Activated CD4-positive, alpha-beta T cell treated with anti-CD3 and anti-CD28 coated beads, Interleukin-2, Interleukin-4, amounts not matched to agents 100 ng/mL and 50 ng/mL, durations not matched to agents 16 hours and 8 hours (primary cell): ENCODE measurements at places on chromosomes 7 and 10.

DNA sequence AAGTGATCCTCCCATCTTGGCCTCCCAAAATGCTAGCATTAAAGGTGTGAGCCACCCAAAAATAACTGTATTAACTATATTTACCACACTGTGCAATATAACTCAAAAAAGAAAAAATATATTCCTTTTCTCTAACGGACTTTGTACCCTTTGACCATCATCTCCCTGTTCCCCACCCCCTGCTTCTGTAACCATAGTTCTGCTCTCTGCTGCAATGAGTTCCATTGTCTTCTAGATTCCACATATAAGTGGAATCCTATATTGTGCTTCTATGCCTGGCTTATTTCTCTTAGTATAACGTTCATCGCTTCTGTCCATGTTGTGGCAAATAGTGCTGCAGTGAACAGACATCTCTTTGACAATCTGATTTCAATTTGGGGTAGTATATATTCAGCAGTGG lies 4.2 kb downstream of the TMEM248 start:
- DNase-seq = no peak

- DNase-seq = no peak
These were observed 16.0 kb upstream of the DLX6 start for GRCh38 chr7:96989241-96989858.

GRCh38 chr7:153413199-153413539 lies 639.0 kb upstream of the DPP6 start:
- DNase-seq = no peak

- no peak for DNase-seq
These were observed 5.6 kb downstream of the NEURL1 start for GRCh38 chr10:103498936-103499638.

- peak; percentile 16 for DNase-seq
These were observed 945 bp upstream of the RHEB start for GRCh38 chr7:151520419-151521261.

DNA sequence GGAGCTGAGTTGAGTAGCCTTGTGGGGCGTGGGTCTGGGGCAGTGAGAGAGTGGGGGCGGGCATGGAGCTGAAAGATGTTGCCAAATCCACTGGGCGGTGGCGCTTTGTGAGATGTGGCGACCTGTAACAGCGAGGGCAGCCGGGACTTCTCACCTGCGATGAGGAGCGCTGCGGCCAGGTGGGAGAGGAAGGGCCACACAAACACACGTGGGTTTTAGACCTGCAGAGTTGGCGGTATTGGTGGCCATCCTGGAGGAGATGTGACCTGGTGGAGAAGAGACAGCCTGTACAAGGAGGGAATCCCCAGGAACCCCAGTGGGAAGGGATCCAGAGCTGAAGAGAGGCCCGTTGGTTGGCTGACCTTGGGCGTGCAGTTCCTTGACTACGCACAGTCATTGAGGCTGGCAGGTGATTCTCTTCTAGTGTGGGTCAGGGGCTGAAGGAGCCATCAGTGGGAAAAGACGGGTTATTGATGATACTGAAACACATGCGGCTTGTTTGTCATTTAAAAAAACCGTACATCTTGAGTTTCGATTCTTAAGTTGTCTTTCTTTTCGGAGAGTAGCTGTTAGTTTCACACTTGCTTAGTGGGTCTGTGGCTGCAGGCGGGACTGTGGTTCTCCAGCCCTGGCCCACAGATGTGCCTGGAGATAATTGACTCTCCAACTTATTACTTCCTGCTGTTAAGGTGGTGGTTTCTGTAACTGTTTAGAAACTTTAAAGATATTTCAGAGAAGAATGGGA lies 2.4 kb downstream of the CHST12 start:
- DNase-seq = peak; percentile 88

DNA sequence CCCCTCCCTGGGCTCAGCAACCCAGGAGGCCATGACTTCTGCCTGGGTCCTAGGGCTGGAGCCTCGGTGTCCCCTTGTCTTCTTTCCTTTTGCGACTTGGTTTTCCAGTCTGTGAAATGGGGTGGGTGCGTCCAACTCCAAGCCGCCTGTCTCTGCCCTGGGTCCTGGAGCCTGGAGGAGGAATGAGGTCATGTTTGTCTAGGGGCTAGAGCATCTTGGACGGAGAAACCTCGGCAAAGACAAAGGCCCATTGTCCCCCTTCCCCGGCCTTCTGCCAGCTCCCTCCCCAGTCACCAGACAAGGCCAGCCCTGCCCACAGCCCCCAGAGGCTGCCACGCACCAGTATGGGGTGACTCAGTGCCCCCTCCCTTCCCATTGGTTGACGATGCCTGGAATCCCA lies 39.8 kb upstream of the ELN start:
- DNase-seq = no peak

DNA sequence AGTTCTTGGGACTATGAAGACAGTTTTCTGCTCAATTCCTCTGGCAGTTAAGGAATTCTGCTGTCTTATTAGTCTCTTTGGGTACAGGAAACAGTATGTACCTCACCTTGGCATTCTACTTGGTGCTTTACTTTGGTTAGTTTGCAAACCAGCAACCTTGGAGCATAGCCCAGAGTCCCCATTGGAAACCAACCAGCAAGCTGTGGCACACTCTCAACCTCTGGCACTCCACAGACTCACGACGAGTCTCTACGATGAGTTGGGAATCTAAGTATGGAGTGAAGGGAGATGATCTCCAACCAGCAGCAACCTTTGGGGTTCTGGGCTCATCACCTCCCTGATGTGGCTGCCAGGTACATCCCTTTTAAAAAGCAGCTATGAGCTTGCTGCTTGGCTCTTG lies 43.8 kb downstream of the TPK1 start:
- DNase-seq = no peak

DNA sequence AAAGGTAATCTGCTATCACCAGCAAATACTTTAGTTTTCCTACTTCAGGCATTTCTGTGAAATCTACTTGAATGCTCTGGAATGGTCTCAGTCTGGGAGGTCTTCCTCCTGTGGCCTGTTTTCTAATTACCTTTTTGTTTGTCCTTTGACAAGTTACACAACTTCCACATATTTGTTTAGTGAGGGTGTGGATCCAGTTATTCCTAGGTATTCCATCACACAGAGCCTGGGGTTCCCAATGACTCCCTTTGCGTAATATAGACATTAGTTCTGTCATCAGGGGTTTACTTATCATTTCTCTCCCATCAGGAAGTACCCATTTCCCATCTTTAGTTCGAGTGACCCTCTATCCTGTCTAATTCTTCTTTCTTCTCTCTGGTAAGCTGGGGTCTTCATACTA lies 28.1 kb upstream of the ELOVL3 start:
- DNase-seq = no peak

GRCh38 chr7:47143339-47143738 lies 438.6 kb downstream of the TNS3 start:
- no peak for DNase-seq

DNA sequence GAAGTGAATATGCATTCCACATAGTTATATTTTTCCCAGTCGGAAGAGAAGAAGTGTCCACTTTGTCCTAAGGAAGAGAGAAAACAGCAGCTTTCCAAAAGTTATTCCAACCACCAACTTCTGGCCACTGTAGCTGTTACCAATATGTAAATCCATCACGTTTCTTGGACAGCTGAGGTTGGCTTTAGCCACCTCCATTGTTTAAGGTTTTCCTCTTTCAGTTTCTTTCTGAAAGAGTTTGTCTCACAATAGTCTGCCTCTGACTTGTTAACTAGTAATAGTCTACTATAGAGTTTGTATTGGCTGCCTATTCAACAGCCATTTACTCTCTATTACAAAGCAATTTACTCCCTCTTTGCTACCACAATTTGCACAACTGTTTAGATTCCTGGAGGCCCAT lies 457.6 kb upstream of the LRRN3 start:
- DNase-seq = no peak

DNA sequence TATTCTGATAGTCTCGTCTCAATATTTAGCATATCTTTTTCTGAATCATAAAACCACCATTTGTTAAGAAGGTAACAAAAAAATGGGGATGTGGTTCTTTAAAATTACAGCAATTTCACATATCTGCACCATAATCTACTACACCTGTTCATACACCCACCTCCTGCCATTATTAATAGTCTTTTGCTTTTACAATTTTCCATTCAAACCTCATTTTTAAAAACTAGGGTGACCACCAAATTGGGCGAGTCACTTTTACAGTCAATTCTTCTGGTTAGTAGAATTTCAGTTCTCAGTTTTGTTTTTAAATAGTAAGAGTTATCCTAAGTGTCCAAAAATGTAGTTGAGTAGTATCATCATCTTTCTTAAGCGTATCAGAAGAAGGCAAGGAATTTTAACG lies 48.4 kb upstream of the GSAP start:
- DNase-seq = no peak

- no peak for DNase-seq
These were observed 135.3 kb downstream of the FRMD4A start for GRCh38 chr10:14195433-14195832.
